ENCODE measurements at places on chromosomes 5 and 9. TPM values are rescaled to one million over a fixed set of nuclear protein-coding genes. Genes with fewer than 3 reads are reported as not detected.

The TRIM36 gene
- total RNA-seq = 0.13 TPM

The FOXI1 gene
- not detected for total RNA-seq

The ZCCHC9 gene
- total RNA-seq = 20.2 TPM

The MARCHF6 gene
- total RNA-seq = 44.9 TPM

The C9 gene
- total RNA-seq = not detected

The GFPT2 gene
- 49.1 TPM for total RNA-seq

The SLC6A7 gene
- total RNA-seq = not detected

The SNX2 gene
- total RNA-seq = 39.1 TPM

The FRMPD1 gene
- total RNA-seq = not detected

The LHX3 gene
- total RNA-seq = not detected

The IL4 gene
- total RNA-seq = not detected

The SPATA31D4 gene
- not detected for total RNA-seq

The ENTPD2 gene
- not detected for total RNA-seq

The POLR1E gene
- 27.5 TPM for total RNA-seq

The MZB1 gene
- not detected for total RNA-seq

The TNC gene
- 319 TPM for total RNA-seq

The GZMA gene
- total RNA-seq = not detected

The SYNPO gene
- total RNA-seq = 6.1 TPM

The SMAD5 gene
- total RNA-seq = 53.1 TPM

The PTPA gene
- 96.9 TPM for total RNA-seq

The SHISAL2B gene
- total RNA-seq = not detected

The FSD1L gene
- 2.7 TPM for total RNA-seq

The IL3 gene
- not detected for total RNA-seq
